ENCODE measurements at places on chromosomes 7 and 10.

DNA sequence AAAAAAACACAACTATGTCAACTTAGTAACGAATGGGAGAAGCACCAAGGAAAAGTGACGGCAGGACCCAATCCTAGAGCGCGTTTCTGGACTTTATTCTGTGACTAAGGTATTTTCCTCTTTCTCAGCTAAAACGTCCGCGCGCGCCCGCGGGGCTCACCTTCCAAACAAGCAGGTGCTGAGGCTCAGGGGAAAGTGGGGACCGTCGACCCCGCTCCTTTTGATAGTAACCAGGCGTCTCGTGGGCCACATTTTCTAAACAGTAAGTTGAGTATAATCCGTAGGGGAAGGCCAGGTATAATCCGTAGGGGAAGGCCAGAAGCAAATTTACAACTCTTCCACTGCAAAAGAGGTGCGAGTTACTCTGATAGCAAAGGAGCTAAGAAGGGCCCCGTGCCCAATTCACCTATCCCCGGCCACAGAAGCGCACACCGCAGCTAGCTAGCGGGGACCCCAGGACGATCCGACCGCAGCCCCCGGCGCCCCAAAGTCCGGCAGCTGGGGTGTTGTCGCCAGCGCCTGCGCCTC, 743 bp downstream of the MKI67 start:
- peak; percentile 40 for DNase-seq

DNA sequence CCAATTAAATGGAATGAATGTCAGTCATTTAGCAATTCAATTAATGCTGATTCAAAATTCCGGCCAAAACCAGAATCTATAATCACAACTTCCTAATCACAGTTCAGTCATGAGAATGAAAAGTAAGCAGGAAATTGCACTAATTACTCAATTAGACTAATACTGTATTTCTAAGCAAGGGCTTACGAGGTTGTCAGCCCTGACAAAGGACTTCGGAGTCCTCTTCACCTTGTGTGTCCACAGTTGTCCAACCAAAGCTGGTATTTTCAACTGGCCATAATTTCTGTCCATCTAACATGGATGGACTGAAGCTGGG, 17.4 kb downstream of the CPA1 start:
- no peak for DNase-seq

DNA sequence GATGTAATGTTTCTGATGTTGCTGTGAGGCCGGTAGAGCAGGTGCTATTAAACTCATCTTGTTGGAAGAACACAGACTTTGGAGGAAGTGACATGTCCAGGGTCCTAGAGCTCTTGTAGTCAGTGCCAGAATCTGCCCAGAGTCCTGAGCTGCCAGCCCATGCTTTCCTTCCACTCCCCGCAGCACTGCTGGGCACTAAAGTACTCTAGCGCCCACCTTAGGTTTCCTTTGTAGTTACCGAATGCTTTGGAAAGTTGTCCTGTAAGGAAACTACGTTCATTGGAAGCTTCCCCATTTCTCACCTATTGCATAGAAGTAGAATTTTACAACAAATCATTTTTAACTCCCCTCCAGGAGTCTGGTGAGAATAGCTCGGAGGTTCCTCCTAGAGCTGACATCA, 11.0 kb downstream of the ZNF862 start:
- DNase-seq: no peak

- DNase-seq: peak; percentile 33
Observed at GRCh38 chr7:149459540-149460452, 1.1 kb downstream of the ZNF777 start.

- no peak for DNase-seq
Observed at GRCh38 chr10:77804371-77804770, 122.2 kb downstream of the DLG5 start.

DNA sequence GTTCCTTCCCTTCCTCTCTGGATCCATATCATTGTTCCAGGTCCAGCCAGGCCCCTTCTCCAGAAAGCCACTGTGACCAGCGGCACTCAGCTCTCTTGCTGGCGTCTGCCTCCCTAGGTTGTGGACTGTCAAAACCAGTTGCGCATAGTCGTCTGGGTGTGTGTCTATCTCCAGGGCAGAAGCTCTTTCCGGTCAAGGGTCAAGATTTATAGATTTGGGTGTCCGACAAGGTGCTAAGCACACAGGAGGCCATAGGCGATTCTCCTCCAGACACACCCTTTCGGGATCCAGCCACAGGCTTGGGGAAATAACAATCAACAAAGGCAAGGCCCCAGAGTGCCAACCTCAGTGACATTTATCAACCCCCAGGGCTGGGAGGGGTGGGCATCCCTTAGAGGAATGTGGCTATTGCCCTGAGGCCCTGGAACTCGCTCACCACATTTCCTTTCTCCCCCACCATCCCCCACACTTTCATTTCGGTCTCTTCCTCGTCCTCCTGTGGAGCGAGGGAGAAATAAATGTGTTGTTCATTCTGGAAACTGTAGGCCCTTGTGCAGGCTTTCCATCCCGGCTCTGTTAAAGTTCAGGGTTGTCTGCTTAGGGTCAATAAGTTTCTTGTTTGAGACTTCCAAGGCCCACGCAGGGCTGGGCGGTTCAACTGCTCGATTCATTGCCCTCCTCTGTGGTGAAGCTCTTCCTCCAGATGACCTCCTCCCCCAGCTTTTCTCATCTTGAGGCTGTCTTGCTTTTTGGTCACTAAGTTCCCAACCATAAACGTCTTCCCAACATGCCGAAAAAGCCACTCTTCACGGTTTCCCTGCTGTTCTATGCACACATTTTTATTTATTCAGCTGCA, 57.9 kb downstream of the AFAP1L2 start:
- DNase-seq: no peak

GRCh38 chr10:74163319-74164068, 12.5 kb downstream of the ADK start:
- no peak for DNase-seq

- DNase-seq: no peak
Observed at GRCh38 chr7:17021205-17021604, 139.4 kb upstream of the AGR3 start.

DNA sequence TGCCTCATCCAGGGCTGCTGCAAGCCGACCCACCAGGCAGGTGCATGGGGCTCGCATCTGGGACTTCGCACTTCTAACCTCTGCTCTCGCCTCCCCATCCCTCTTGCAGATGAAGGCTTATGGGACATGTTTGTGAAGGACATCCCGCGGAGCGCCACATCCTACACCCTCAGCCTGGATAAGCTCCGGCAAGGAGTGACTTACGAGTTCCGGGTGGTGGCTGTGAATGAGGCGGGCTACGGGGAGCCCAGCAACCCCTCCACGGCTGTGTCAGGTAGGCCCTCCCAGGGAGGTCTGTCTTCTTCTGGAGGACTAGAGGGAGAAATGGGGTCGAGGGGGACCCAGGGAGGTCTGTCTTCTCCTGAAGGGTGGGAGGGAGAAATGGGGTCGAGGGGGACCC, 448.9 kb upstream of the FOXK1 start:
- DNase-seq: no peak
